ENCODE measurements at places on chromosomes 11 and 22.

GRCh38 chr11:47244448-47245350, 3.9 kb downstream of the ACP2 start:
- no peak for DNase-seq

DNA sequence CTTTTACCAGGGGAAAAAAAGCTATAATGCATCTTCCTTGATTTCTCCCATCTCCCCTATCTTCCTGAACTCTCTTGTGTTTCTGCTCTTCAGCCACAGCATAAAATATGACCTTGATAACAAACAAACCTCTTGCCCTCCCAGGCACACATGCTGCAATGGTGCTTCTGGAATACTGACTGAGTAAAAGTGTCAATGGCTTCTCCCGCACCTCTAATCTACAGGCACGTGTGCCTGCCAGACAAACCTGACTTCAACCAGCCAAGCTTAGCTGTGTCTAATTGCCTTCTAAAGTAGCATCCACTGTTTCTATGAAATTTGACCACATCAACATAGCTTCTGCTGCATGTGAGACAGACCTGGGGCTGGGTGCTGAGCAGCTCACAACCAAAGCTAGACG, 12.7 kb downstream of the OPCML start:
- no peak for DNase-seq

GRCh38 chr22:23591201-23591791, 11.2 kb upstream of the IGLL1 start:
- peak; percentile 56 for DNase-seq

- no peak for DNase-seq
These were observed 2.0 kb downstream of the SCO2 start for GRCh38 chr22:50523458-50523805.

DNA sequence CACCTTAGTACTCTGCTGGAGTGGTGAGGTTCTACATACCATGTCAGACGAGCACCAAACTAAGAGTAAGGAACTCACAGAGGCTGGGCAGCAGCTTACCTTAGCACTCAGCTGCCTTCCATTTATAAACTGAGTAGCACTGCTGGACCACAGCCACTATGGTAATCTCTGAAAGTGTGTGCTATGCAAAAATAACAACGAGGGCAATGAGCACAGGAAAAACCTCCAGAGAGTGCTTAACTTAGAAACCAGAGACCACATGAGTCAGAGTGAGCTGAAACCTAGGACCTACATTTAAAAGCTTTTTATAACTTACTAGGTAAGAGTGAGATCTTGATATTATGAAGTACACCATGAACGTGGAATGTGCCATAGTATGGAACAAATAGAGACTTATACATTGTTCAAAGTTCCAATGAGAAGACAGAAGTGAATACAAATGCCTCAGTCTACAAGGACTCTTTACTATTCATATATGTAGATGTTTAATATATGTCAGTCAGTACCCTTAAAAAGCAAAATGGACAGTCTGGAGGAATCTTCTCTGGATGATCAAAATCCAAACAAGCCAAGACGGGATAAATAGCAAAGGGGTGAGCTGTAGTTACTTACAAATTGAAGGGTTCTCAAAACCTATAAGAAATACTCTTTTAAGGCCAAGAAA, 17.2 kb upstream of the CD59 start:
- peak; percentile 75 for DNase-seq

DNA sequence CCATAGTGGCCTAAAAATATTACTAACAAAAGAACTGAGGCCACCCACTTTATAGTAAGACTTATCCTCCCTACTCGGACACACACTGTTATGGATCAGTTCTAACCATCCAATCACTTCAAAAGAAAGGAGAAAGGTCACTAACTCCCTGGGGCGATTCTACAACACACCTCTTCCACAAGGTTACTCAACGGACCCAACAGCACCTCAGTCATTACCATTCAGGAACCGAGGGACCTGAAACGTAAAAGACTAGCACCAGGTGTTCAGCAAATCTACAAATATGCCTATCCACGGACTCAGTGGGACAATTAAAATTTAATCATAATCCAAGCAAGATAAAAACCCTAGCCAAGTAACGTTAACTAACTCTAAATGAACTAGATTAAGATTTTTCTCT, 1.6 kb downstream of the HNRNPUL2 start:
- DNase-seq: no peak

DNA sequence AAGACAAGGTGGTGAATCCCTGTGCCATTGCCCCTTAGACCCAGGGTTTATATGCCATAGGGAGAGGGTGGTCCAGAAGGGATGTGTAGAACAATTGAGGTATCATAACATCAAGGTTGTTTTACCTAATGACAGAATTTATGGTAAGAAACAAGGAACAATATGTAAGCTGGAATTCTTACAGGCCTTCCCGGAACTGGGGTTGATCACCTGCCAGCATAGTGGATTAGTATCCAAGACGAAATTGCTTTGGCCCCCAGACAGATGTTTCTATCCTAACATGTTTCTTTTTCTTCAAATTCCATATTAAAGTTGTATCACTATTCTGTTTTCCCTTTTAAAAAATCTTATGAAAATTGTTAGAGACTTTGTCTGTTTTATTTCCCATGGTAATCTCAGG, 343.8 kb upstream of the ANO3 start:
- DNase-seq: no peak

DNA sequence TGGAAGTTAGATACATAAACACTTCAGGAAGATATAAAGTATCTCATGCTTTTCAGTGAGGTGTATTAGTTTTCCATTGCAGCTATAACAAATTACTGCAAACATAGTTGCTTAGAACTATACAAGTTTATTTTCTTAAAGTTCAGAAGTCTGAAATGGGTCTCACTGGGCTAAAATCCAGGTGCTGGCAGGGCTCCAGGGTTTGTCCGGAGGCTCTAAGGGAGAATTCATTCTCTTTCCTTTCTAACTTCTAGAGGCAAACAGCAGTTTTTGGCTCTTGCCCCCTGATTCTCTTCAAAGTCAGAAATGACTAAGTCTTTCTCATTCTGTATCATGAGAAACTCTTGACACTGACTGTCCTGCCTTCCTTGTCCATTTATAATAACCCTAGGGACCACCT, 138.8 kb downstream of the AASDHPPT start:
- no peak for DNase-seq

DNA sequence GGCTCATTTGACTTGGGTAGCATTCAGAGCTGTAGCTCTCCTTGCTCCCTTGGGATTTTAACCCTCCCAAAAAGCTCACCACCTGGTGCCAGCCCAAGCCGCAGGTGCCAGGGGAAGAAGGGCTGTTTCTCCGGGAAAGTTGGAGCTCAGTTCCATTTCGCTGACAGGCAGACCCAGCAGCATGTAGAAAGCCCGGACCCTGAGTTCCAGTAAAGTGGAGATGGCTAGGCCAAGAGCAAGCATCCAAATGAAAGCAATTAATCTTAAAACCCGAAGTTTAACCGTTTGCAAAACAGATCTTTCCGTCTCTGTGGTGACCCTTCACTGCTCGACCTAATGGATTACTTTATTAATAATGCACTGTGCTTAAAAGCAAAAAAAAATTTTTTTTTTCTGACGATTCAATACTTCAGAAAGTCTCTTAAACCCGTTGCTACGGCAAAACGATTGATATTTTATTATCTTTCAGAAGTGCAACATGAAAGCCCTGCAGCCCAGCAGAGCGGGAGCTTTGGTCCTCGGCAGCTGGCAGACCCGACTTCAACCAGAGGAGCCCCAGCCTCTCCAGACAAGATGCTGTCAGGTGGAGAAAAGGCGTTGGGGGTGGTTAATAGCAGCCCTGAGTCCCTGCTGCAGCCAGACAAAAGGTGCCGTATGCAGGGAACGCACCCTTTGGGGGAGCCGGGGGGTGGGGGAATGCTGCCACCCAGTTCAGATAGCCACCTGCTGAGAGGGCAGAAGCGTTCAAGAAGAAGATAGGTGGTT, 3.3 kb downstream of the LMO1 start:
- no peak for DNase-seq

GRCh38 chr11:44559207-44559939, 6.1 kb upstream of the CD82 start:
- DNase-seq: no peak

- DNase-seq: no peak
These were observed 71.1 kb downstream of the TTC28 start for GRCh38 chr22:28608546-28608945.

GRCh38 chr11:40037005-40037404, 1422.4 kb downstream of the LRRC4C start:
- DNase-seq: no peak

- peak; percentile 48 for DNase-seq
These were observed 166.0 kb upstream of the RASSF10 start for GRCh38 chr11:12842933-12843636.

All from fibroblast of mammary gland (primary cell).